Lung (tissue), 17 donors: ENCODE measurements at places on chromosomes 2 and 18. TPM values are rescaled to one million over a fixed set of nuclear protein-coding genes. Genes with fewer than 3 reads are reported as not detected.

The FABP1 gene
- 0.40 TPM for total RNA-seq

The GTF2A1L gene
- total RNA-seq, result 1.6 TPM

The C1GALT1C1L gene
- total RNA-seq, result 1.4 TPM

The LRATD1 gene
- total RNA-seq, result 11.0 TPM

The CCDC74A gene
- 15.1 TPM for total RNA-seq

The TMEM198 gene
- 7.1 TPM for total RNA-seq

The TUBA4B gene
- total RNA-seq, result 20.3 TPM

The PPP1R1C gene
- 5.2 TPM for total RNA-seq

The SEMA4F gene
- total RNA-seq, result 9.6 TPM

The MEP1B gene
- total RNA-seq, result not detected

The ZC3H8 gene
- 6.5 TPM for total RNA-seq

The SCN9A gene
- 11.8 TPM for total RNA-seq

The NT5C1B gene
- total RNA-seq, result not detected

The EIF2AK2 gene
- 30.2 TPM for total RNA-seq

The IL36RN gene
- 0.09 TPM for total RNA-seq

The FIGN gene
- total RNA-seq, result 6.5 TPM

The UGT1A3 gene
- total RNA-seq, result not detected

The REG3A gene
- not detected for total RNA-seq

The UPP2 gene
- not detected for total RNA-seq

The STARD6 gene
- total RNA-seq, result not detected

The PCARE gene
- total RNA-seq, result 0.09 TPM

The OXER1 gene
- 1.7 TPM for total RNA-seq

The FER1L5 gene
- 0.64 TPM for total RNA-seq

The BBS5 gene
- total RNA-seq, result 12.5 TPM

The L3MBTL4 gene
- 16.8 TPM for total RNA-seq

The CDCA7 gene
- 17.7 TPM for total RNA-seq

The SLC35F6 gene
- 14.8 TPM for total RNA-seq

The RAB17 gene
- 44.9 TPM for total RNA-seq

The SIX2 gene
- 0.34 TPM for total RNA-seq

The NOSTRIN gene
- total RNA-seq, result 57.5 TPM

The PSME4 gene
- total RNA-seq, result 72.5 TPM

The ECEL1 gene
- 0.09 TPM for total RNA-seq

The OR6B2 gene
- not detected for total RNA-seq

The LRRC30 gene
- total RNA-seq, result not detected

The GPBAR1 gene
- 0.60 TPM for total RNA-seq

The TEKT4 gene
- 4.1 TPM for total RNA-seq

The ZSCAN30 gene
- total RNA-seq, result 42.6 TPM

The ASTL gene
- total RNA-seq, result not detected

The ITPRIPL1 gene
- 1.9 TPM for total RNA-seq

The SRD5A2 gene
- 2.9 TPM for total RNA-seq

The FAM110C gene
- 9.7 TPM for total RNA-seq

The CKAP2L gene
- 4.0 TPM for total RNA-seq

The FSHR gene
- not detected for total RNA-seq

The MOB4 gene
- 48.1 TPM for total RNA-seq

The VSNL1 gene
- total RNA-seq, result 6.9 TPM

The HOXD4 gene
- total RNA-seq, result 0.74 TPM

The LYG1 gene
- total RNA-seq, result 0.89 TPM

The ALPG gene
- total RNA-seq, result 1.2 TPM

The VIL1 gene
- total RNA-seq, result 0.77 TPM

The RAD51AP2 gene
- not detected for total RNA-seq

The CMPK2 gene
- 10.6 TPM for total RNA-seq

The INPP4A gene
- 28.8 TPM for total RNA-seq

The CD8A gene
- total RNA-seq, result 1.1 TPM

The TRAK2 gene
- total RNA-seq, result 44.3 TPM

The ABCB11 gene
- total RNA-seq, result 0.37 TPM

The HOXD8 gene
- 1.2 TPM for total RNA-seq

The PMAIP1 gene
- total RNA-seq, result 5.1 TPM
